Osteoblast (primary cell): ENCODE measurements at places on chromosomes 2 and 18. TPM values are rescaled to one million over a fixed set of nuclear protein-coding genes. Genes with fewer than 3 reads are reported as not detected.

GPBAR1 gene
- 0.36 TPM in 1 of 2 replicates, not detected in the other for total RNA-seq

- DNase-seq: no peak
Measured at GRCh38 chr18:26746398-26746797, 119.1 kb downstream of the AQP4 start.

DNA sequence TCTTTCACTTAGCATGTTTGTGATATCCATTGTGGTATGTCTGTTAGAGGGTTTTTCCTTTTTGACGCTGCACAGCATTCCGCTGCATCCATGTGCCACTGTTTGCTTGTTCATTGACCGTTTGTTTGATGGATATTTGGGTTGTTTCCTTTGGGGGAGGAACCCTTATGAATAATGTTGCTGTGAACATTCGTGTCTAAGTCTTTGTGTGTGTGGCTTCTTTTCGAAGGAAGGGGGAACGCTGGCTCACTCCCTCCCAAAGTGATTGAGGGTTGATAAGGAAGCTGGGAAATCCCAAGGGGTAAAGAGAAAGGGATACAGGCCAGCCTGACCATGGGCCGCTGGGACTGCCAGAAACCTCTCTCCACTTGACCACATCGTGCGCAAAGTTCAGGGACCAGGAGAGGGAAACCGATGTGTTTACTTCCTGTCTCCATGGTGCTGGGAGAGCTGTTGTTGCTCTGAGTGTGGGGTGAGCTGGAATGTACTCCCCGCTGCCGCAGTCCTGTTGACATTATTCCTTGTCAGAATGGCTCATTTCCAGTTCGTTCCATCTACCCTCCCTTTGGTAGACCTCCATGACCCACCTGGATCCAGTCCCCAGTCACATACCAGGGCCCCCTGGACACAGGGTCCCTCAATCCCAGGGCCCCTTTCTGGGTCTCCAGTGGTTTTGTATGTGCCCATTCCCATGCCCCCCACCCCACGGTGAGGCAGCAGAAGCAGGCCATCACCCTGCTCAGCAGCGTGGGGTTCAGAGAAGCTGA is 39.6 kb downstream of the HS1BP3 start:
- peak; percentile 95 for DNase-seq

- no peak for DNase-seq
Measured at GRCh38 chr2:202186641-202187202, 51.7 kb downstream of the SUMO1 start.
